ENCODE measurements at places on chromosomes 5 and 9.

DNA sequence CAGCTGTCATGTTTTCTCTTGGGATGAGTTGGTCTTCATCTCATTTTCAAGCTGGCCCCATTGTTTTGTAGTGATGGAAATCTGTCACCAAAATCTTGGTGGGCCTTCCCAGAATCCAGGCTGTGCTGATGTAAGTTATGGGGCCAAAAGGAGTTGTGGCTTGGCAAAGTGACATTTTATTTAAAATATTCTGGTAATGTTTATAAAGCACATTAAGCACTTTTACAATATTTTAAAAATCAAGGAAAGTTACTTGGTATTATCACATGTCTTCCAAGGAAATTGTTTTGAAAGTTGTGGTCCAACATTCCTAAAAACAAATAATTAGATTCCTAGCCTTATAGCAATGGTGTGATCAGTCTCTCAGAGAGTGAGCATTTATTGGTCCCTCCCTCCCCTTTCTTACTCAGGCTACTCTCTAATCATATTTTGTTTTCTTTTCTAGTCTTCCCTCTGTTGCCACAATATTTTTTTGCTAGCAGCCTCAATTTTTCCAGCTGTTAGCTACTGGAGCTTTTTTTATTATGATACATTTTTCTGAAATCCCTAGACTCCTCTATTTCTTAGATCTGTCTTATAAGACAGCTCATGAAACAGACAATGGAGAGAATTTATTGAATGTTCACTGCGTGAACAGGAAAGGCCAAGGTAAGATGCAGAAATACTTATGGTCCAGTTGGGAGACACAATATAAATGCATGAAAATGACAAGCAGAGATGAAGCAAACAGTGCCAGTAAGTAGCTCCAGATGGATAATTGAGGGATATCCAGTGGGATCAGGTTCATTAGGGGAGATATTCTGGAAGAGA, 408.1 kb upstream of the ZNF608 start:
- DNase-seq, result no peak

DNA sequence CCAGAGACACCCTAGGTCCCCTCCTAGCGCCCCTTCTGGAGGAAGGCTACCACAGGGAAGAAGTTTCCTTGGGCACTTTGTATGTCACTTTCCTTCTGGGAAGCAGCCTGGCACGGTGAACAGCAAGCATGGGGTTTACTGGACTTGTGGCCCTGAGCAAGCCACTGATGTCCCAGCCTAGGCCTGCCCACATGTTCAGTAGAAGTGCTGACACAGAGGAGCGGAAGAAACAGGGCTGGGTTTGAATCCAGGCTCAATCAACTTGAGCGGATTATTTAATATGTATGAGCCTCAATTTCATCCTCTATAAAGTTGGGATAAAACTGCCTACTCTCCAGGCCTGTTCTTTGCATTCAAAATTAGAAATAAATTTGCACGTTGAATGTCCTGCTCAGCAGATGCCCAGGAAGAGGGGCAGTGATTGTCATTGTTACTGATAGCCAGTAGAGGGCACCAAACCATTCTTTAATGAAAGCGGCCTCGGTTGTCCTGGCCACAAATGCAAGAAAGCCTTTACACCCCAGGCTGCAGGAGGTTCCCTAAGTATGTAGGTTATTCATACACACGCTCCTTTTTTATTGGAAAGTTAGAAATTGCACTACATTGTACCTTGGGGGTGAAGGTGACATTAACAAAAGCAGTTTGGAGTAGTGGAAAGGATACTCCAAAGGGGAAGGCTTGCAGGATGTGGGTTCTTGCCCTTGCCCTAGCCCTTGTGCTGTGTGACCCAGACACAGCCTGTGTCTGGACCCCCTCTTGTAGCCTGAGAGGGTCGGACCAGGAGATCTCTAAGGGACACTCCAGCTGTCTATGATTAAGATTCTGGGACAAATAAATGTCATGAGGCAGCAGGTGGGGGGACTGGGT, 13.4 kb upstream of the XPA start:
- DNase-seq, result peak; percentile 52

GRCh38 chr5:153794327-153794726, 244.4 kb downstream of the FAM114A2 start:
- no peak for DNase-seq

DNA sequence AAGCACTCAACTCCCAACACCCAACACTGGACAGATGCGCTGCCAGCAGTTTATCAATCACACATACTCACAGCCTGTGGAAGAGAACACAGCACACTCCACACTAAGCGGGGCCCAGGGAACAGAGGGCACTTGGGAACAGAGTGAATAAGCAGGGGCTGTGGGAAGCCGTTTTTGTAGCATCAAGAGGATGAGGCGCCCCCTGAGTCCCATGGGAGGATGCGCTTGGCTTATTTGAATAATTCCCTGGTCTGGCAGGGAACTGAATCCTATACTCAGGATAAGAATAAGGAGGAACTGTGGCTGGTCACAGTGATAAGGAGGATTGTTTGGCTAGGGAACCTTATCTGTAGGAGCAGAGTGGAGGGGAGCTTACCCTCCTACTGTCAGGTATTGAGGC, 96.1 kb upstream of the DNAH5 start:
- no peak for DNase-seq

DNA sequence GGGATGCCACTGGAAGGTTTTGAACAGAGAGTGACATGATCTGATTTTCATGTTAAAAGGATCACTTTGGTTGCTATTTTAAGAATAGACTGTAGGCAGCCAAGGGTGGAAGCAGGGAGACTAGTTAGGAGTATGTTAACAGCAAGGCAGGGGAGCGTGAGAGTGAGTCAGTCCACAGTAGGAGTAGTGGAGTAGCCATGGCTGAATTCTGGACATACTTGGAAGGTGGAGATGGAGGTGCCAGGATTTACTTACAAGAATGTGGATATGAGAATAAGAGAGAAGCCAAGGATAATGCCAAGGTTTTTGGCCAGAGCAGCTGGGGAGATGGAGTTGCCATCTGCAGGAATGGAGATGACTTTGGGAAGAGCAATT, 118.8 kb downstream of the GALNT10 start:
- DNase-seq, result no peak

DNA sequence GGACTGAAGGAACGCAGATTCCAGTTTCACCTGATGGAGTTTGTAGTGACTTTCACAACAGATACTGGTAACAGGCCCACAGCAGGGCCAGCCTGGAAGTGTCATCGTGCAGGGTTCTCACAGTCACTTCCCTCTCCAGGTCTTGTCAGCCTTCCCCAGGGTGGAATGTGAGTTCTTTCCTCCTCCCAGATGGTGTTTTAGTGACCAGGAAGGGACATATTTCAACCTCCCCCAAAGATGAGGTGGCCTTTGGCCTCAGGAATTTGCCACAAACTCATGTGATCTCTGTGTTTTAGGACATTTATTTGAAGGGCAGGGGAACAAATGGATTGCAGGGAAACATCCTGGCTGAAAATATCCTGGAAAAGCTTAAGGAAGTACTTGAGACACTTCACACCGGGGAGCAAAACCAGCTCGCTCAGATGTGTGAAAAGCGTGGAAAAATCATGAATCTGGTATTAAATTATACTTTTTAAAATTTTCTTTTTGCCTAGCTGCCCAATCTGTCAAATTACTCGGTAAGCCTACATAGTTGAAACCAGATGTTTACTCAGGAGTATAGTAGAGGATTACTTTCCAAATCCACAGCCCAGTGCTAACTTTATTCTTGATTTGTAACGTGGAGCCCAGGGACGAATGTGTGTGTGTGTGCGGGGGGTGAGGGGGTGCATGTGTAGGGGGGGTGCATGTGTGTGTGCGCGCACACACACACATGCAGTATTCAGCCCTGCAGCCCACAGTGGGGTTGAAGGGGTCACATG, 66.8 kb downstream of the PTPDC1 start:
- DNase-seq, result no peak

DNA sequence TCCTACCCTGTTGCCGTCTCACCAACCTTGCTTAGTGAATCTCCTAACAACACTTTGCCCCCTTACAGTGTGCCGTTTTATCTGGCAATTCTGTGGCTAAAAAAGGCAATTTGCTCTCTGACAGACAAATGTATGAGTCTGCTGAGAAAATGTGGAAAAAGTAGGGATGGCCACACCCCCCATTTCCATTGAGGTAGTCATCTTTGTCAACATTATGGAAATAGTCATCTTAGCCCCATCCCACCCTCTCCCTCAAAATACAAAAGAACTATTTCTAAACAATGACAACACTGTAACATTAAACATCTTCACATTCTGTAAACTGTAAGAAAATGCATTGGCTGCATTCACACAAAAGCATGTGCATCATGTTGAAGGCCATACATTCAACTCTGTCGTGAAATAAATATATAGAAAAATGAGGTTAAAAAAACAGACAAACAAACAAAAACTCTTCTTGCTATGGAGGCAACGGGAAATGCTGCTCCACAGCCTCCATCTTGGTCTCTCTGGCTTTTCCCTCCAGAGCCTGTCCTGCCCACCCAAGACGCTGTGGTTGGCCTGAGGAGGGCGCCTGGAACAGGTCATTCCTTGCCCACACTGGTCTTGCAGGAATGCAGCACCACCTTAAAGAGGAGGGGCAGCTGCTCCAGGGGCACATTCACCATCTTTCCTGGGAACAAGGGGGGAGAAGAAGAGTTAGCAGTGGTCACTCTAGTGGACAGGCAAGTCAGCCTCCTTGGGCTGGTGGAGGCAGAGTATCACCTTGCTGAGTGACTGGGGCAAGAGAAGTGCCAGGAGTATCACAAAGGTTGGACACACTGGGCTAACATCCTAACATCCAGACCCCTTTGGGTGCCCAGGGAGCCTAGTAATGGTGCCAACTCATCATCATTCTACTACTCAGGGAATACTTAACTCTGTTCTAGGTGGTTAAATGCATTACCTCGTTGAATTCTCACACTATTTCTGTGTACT, 15.2 kb upstream of the NR5A1 start:
- no peak for DNase-seq

DNA sequence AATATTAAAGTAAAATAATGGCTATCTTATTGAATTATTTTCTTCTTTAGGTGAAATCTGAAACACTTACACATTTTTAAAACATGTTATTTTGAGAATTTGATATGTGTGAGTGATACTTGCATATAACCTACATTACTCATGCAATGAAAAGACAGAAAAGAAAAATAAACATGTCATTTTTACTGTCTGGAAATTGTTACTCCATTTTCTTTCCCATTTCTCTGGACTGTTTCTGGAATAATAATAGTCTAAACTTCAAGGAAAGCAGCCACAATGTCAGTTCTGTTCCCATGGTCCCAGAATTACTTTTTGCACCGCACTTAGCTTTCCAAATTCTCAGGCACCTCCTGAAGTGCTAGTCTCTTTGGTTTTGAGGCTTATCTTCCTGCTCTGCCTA, 145.5 kb downstream of the PRR16 start:
- DNase-seq, result no peak

DNA sequence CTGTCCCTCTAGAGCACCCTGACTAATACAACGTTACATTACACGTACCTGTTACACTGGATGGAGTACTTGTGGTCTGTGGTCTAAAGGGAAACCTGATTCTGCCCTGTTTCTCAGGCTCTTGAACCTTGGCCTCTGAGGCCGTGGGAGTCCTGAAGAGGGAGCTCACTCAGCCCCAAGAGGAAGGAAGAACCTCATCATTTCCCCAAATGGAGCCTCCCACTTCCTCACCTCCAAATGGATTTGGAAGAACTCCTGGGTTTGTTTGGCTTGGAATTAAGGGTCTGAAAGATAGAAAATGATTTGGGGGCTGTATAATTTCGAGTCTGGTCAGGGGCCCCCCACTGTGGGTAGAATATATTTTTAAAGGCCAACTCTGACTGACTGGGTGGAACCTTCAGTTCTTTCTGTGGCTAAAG, 200.2 kb downstream of the SEMA6A start:
- DNase-seq, result no peak

DNA sequence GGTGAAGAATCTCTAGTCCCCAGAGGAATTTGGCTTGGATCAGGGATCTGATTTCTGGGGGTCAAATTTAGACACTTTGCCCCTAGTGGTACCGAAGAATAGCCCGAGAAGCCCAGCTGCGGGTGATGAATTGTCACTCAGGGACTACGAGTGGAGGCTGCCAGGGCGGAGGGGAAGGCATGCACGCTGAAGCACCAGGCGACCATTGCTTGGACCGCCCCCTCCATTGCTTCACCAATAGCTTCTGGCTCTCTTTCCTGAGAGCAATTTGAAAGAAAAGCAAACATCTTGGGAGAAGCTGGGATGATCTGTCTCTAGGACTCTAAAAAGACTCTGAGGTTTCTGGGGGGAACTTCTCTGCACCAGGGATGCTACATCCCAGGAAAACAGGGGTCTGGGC, 137.6 kb downstream of the CRB2 start:
- no peak for DNase-seq

DNA sequence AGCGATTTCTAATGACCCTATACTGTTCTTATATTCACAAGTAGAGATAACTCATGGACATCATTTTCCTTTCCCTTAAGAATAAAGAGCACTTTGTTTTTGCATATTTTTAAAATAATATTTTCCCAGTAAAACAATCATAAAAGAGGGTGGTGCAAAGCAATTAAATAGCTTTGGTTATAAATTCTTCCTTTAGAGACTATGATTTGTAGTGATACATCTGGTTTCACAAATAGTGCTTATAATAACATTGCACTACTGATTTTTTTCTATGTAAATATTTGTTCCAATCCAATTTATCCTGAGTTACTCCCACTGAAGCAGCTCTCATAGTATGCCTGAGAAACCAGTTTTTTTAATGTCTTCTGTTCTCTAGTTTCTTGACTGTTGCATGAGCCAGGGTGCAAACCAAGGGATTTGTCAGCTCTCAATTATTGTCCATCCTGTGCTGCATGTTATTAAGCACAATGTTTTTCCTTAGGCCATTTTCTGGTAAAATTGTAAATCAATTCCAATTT, 74.7 kb downstream of the LURAP1L start:
- DNase-seq, result no peak

- DNase-seq, result no peak
Measured at GRCh38 chr5:163943546-163943945, 438.1 kb downstream of the MAT2B start.

DNA sequence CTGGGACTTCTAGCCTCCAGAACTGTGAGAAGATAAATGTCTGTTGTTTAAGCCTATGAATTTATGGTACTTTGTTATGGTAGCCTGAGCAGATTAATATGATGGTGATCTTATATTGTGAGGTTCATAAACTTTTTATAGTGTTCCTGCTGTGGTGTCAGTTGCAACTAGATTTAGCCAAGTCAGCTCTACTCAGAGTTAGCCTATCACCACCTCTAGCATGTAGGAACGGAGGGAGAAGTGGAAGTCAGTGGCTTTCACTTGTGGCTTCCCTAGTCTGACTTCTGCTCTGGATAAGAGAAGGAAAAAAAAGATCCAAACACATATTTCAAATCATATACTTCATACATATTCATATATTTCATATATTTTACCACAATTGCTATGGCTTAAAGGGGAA, 6.6 kb downstream of the POC5 start:
- no peak for DNase-seq

DNA sequence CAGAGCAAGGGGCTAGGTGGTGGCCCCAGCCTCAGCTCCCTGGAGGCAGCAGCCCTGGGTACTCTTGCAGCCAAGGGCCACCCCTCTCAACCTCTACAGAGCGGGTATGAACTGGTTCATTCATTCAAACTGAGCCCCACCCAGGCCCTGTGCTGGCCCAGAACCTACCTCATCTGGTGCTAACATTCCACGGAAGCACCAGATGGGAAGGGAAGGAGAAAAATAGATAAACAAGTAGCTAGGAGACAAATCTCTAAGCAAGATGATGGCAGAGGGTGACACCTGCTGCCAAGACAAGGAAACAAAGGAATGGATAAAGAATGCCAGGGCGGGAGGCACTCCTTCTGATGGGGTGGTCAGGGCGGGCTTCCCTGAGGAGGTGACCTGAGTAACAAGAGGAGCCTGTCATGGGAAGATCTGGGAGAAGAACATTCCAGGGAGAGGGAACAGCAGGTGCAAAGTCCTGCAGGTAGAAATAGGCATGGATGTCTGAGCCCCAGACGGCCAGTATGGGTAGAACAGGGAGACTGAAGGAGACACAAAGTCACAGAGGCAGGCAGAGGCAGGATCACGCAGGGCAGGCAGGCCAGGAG, 6.1 kb downstream of the ST6GALNAC4 start:
- no peak for DNase-seq

Data from NCI-H1105 (cell line).